ENCODE measurements at places on chromosomes 12 and 14.
A peak's percentile ranks its signal among the peaks of the same experiment; 100 is the strongest.

GRCh38 chr12:108235197-108235984 is 103.7 kb downstream of the CMKLR1 start:
- DNase-seq: no peak

- peak; percentile 79 for DNase-seq
These were observed 243.1 kb downstream of the BCAT1 start for GRCh38 chr12:24705741-24706358.

GRCh38 chr12:4001841-4002240 is 128.6 kb upstream of the PARP11 start:
- no peak for DNase-seq

DNA sequence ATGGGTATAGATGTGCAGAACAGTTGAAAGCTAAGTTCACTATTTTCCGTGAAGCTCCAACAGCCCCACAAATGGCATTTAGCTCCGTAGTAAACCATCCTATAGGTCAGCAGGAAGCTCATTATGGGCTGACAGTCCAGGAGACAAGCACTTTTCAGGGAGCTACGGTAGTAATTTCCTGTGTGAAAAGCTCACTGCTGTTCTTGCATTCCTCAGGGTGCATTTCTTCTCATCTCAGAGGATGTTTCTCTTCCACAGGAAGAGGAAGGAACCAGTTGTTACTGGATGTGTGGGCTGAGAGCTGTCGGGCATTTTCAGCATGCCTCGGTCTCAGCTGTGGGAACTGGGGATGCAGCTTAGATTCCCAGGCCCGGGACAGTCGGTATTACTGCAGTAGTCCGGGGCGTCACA is 72.8 kb downstream of the GALNT4 start:
- no peak for DNase-seq

DNA sequence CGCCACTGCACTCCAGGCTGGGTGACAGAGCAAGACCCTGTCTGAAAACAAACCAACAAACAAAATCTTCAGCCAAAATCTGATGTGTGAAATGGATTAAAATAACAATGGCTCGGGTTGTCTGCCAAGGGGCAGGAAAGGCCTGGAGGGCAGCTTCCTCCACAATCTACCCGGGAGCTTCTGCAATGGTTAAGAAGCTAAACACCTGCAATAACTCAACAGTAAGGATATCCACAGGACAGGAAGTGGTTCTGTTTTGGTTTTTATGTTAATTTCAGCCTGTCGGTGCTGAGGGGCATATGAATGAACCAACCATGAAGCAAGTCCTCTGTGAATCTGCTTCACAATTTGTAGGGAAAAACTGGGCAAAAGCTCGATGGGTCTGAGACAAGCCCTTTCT is 34.4 kb downstream of the RAD52 start:
- DNase-seq: peak; percentile 24

DNA sequence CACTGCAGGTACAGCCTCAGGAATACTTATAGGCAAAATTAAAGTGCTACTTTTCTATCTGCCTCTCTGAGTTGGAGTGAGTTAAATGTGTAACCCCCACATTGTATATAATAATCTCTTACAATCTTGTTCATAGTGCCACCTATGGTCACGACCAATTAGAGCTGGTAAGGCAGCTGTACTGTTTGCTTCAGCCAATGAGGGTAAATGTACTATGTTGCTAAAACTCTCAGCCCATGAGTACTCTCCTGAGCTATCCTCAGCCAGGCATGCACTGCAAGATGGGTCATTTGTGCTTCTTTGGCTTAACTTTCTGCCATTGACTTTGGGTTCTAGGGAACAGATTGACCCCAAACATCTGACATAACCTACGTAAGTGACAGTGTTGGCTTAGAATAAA is 15.0 kb upstream of the MDM2 start:
- DNase-seq: peak; percentile 90

GRCh38 chr14:75875958-75876357 is 105.8 kb downstream of the TGFB3 start:
- no peak for DNase-seq

GRCh38 chr12:57529831-57530230 is 7.2 kb downstream of the MBD6 start:
- DNase-seq: no peak

- peak; percentile 35 for DNase-seq
These were observed 88.3 kb downstream of the LRRK2 start for GRCh38 chr12:40312982-40313576.

GRCh38 chr12:120483621-120484020 is 12.3 kb upstream of the DYNLL1 start:
- no peak for DNase-seq

DNA sequence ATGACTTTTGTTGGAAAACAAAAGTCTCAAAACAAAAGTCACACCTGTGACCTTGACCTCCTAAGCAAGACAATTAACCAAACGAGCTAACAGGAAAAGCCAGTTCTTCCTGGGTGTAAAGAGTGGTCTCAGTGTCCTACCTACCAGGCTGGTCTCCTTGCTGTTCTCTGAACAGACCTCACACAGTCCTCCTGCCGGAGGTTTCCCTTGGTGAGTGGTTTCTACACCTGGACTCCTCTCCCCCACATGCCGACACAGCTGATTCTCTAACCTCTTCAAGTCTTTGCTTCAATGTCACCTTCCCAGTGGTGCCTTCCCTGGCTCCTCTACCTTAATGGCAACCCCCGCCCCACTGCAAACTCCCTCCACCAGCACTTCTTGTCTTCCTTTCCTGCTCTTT is 238.6 kb downstream of the ZFP36L1 start:
- DNase-seq: no peak

DNA sequence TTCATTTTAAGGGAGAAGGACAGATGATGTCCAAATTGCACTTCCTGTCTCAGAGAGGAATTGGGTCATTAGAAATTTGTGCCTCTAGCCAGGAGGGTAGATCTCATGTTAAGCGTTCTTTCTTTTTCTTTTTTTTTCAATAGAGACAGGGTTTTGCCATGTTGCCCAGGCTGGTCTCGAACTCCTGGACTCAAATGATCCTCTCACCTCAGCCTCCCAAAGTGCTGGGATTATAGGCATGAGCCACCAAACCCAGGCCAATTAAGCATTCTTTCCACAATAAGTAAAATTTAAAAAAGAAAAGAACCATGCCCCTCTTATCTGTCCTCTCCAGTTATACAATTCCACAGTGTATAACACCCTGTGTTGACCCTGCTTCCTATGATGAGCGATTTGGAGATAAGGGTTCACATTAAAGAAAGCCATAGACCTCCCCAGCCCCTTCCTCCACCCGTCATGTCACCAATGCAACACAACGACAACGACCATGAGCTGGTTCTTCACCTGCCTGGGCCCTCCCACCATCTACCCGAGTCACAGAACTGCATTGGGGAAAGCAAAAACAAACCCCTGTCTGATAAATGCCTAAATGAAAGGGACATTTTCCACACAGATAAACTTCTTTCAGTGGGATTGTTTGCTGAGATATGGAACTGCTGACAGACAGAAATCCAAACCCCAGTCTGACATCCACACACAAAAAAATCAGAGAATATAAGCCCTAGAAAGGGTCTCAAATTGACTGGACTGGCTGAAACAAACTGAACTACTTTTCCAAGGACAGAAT is 37.3 kb downstream of the SSH1 start:
- DNase-seq: no peak

DNA sequence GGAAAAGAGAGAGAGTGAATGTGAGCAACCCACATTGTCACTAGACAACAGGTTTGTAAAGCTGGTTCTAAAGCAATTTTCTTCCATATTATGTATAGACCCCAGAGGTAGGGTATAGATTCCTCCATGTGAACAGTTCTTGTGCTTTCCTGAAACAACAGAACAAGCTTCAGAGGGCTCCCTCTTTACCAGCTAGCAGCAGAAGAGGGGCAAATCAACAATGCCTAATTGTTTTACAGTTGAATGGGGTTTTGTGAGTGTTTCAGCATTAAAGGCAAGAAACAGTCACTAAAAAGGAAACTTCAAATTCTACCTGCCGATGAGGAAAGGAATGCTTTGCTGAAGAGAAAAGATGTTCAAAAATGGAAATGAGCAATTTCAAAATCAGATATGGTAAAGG is 341.2 kb upstream of the KITLG start:
- no peak for DNase-seq

DNA sequence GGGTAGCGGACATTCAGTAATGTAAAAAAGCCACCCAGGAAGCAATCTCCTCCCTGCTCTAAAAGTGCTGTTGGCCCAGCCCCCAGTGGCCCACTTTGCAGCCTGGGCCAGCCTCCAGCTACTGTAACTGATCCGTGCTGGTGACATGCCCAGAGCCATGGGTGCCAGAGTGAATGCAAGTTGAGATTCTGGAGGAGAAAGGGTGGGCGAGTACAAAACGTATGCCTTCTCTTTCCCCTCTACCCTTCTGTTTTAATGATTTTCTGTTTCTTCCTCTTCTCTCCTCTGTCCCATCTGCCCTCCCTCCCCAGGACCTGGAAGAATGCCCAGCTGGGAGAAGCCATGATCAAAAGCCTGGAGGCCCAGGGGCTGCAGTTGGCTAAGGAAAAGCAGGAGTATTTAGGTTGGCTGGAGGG is 16.9 kb downstream of the PLEKHD1 start:
- no peak for DNase-seq

- DNase-seq: peak; percentile 73
These were observed 189.7 kb upstream of the GRIN2B start for GRCh38 chr12:14171106-14171505.

DNA sequence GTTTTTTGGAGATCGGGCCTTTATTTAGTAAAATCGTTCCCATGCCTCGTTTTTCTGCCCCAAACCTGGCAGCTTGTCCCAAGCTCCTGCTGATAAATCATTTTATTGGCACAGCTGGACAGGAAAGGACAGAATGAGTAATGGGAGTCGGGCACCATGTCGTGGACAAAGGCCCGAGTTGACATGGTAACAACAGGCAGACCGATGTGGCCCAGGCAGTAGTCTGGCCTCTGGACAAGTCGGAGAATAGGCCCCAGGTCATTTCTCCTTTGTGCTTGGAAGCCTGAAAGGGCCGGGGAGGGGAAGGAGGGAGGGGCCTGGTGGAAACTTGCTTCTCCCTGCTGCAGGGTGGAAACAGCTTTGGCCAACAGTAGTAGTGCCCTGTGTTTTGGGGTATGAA is 234.9 kb downstream of the SUDS3 start:
- no peak for DNase-seq

GRCh38 chr14:52988139-52988538 is 37.3 kb upstream of the FERMT2 start:
- no peak for DNase-seq

DNA sequence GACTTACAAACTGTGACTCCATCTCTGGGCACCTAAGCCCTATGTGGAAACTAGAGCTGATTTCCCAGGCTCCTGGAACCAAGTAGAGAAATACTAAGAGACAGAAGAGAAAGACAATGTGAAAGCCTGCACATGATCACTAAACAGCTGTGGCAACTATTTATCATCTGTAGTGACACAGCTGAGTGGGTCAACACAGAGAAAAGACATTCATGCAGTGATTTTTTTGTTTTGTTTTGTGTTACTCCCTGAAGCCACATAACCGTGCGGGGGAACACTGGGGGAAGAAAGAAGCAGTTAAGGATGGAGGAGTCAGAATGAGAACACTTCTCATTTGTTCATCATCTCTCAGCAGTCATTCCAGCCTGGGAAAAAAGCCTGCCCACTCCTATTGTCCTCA is 1.5 kb downstream of the PRR4 start:
- DNase-seq: no peak

- no peak for DNase-seq
These were observed 176.0 kb downstream of the ESRRB start for GRCh38 chr14:76551906-76552305.
